Esophagus muscularis mucosa (tissue), 4 donors: ENCODE measurements at places on chromosomes 2 and 18. TPM values are rescaled to one million over a fixed set of nuclear protein-coding genes. Genes with fewer than 3 reads are reported as not detected.

- DNase-seq: no peak
Measured at GRCh38 chr2:74728842-74729241, 74.8 kb downstream of the SEMA4F start.

DNA sequence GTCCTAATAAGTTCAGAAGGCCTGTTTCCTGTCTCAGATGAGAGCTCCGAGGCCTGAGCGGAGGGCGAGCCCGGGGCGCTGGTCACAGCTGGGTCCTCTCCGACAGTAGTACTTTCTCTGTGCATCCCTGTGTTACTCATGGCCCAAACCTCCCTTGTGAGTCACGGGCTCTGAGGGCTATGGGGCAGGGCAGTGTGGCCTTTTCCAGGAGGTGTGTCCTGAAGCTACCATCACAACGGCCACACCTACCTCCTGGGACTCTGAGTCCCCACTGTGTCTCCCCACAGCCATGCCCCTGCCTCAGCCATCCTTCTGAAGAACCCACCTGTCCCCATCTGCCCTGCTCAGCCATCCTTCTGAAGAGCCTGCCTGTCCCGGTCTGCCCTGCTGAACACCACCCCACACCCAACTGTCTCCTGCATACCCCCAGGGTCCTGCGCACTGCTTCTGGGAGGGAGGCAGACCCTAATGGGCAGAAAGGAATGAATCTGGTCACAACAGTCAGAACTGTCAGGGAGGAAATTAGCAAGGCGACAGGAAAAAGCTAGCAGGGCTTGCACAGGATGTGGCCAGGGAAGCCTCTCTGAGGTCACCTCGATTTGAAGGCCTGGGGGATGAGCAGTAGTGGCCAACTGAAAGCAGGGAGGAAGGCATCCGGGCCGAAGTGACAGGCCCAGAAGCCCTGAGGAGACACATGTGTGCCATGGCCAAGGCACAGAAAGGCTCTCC lies 145.4 kb upstream of the RIOK3 start:
- no peak for DNase-seq

ABCG5 gene
- not detected for total RNA-seq

GRCh38 chr2:43464590-43464989 lies 131.2 kb downstream of the THADA start:
- DNase-seq: peak; percentile 92

GRCh38 chr2:15986068-15986560 lies 45.8 kb downstream of the MYCN start:
- DNase-seq: no peak

- DNase-seq: no peak
Measured at GRCh38 chr2:32900246-32900973, 46.3 kb upstream of the LTBP1 start.

DNA sequence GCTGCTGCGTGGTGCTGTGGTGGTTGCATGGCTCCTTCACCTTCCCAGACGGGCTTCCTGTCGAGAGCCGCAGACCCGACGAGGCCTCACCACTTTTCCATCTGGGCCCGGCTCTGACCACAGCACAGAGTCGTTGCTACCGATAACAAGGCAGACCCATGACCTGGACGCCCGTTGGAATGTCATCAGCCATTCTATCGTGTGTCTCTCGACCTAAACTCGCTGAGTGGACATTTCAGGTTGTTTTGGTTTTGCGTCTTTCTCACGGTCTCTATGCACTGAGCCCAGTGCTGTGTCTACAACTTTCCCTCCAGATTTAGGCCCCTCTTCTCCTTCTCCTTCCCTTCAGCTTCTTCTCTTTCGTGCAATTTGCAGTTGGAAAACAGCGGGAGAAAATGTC lies 204.7 kb upstream of the TPO start:
- DNase-seq: no peak

- no peak for DNase-seq
Measured at GRCh38 chr2:157261199-157261782, 3.8 kb downstream of the GALNT5 start.

DNA sequence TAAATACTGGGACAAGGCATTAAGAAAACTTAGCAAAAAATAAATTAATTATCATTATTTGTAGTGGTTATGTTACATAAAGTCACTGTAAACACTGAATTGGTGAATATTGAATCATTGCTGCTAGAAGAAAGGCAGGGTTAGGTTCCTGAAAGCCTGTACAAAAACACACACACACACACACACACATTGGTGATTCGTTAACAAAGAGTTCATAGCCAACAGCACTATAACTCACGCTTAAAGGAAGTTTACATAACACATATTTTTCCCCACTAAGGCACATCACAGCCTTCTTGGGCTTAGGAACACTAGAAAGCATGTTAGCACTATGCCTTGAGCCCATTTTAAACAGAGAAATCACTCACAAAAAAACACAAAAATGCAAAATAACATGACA lies 690.0 kb upstream of the PIK3C3 start:
- DNase-seq: no peak

ANKRD53 gene
- total RNA-seq: 3.2 TPM

NAT8 gene
- total RNA-seq: not detected

GRCh38 chr2:137183206-137183898 lies 418.0 kb downstream of the THSD7B start:
- DNase-seq: no peak

ALPP gene
- total RNA-seq: not detected

GRCh38 chr2:224156436-224156835 lies 117.3 kb upstream of the SERPINE2 start:
- no peak for DNase-seq

RAPGEF4 gene
- 3.8 TPM for total RNA-seq

DYNAP gene
- not detected for total RNA-seq

MAIP1 gene
- 8.3 TPM for total RNA-seq

DNA sequence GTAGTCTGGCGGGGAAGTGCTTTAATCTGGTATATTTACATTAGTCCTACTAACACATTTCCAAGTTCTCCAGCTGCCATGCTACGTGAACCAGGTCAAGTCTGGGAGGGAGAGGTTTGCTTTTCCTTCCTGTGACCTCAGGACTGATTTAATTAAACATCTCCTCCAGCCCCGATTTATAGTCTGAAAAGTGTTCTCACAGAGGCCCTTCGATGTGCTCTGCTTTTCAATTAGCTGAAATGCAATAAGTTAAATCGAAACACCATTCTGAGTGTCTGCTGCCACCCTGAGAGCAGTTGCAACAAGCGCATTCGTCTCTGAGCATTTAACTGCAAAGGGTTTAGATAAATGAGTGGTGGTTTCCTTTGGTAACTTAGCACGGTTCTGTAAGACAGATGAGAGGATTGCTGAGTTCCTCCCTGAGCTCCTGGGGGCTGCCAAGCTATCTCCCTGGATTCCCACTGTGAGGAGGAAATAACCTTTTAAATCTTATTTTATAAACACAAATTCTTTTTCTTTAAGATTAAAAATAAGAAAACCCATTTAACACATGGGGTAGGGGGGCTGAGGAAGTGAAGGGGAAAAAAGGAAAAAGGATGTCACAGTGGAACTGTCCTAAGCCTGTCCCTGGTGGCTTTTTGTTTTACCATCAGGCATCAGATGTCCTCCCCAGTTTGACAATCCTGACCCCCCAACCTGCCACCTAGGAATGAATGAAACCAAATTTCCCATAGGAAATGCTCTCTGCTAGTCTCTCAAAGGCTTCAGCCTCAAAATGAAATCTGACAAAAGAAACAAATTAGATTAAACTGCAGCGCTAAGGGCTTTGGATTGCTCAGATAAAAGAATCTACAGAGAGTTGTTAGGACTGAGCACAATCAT lies 56.5 kb upstream of the CREB1 start:
- DNase-seq: no peak

TUBA4B gene
- not detected for total RNA-seq

DNA sequence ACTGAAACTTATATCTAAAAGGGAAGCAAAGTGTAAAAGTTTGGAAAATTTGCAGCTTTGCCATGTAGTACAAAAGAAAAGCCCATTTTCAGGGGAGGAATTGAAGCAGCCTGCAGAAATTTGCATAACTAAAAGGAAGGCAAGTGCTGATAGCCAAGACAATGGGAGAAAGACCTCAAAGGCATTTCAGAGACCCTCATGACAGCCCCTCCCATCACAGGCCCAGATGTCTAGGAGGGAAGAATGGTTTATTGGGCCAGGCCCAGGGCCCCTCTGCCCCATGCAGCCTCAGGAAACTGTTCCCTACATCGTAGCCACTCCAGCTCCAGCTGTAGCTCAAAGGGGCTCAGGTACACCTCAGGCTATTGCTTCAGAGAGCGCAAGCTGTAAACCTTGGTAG lies 14.4 kb upstream of the WDR75 start:
- no peak for DNase-seq

CIB4 gene
- total RNA-seq: not detected

DNA sequence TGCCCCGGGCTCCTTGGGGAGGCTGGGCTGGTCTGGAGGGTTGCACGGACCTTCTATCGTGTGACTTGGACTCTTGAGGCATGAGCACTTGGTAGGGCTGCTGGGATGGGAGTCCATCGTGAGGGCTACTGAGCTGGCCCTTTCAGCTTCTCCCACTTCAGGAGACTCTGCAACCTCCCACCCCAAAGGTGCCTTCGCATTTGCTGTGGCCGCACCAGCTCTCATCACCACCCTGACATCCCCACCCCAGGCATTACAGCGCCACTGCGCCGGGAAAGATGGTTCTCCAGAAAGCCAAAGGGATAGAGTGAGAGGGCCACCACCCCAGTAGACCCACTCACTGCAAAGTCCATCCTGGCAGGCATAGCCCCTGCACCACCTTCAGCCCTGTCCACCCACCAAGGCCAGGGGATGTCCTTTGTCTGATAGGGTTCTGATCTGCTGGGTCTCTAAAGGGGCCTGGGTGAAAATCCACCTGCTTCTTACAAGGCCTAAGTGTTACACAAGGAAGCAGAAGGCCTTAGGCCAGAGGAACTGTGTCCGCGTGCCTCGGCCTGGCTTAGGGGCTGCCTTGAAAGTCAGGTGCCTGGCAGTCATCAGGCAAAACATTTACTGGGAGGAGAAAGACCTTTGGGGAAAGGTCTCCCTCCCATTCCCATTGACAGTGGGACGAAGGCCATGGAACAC lies 5.1 kb downstream of the EHD3 start:
- DNase-seq: no peak

SLC9A2 gene
- total RNA-seq: 0.17 TPM

- DNase-seq: peak; percentile 81
Measured at GRCh38 chr2:71460595-71461303, 7.4 kb downstream of the DYSF start.

GRCh38 chr18:74590671-74591070 lies 7.0 kb upstream of the ZNF407 start:
- DNase-seq: no peak

GRCh38 chr2:227472265-227473121 lies 537 bp downstream of the AGFG1 start:
- no peak for DNase-seq

- no peak for DNase-seq
Measured at GRCh38 chr2:187875261-187876141, 321.3 kb upstream of the TFPI start.

GRCh38 chr2:70688427-70688826 lies 79.6 kb downstream of the ADD2 start:
- no peak for DNase-seq

UGT1A7 gene
- not detected for total RNA-seq

DYSF gene
- 19.5 TPM for total RNA-seq

GRCh38 chr18:59617468-59617932 lies 79.7 kb downstream of the CCBE1 start:
- DNase-seq: no peak

CCDC148 gene
- total RNA-seq: 3.2 TPM

B3GNT7 gene
- total RNA-seq: 7.0 TPM

IL37 gene
- not detected for total RNA-seq

DNA sequence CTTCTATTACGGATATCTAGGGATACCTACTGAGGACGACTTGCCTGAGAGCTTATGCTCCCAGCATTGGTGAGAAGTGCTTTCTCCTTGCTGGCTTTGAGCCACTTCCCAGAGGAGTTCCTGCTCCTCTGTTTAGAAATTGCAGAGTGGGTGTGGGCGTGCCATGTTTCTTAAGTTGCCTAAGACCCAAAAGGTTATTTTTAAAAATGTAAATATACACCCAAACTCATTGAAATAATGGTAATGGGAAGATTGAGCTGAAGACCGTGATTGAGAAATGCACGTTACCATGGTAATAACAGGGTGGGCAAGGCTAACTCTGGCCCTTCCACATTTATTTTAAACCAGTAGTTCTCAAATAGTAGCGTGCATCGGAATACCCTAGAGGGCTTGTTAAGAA lies 17.2 kb upstream of the TMEM200C start:
- no peak for DNase-seq

DNA sequence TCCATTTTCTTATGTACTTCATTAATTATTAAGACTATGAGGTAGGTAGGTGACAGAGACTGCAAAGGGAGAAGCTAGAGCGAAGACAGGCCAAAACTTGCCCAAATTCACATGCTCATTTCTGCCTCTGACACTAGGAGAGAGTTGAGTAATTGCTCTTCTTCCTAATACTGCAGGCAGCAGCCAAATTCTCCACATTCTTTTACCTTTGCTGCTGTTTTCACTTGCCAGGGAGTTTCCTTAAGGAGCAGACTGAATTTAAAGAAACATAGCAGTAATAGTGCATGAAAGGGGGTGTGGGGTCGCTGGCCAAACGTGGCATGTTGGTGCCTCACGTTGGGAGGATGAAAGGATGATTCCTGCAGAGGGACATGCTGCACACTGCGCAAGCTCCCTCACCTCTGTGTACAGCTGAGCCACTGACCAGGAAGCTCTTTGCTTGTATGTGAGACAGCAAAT lies 12.3 kb downstream of the CRIM1 start:
- DNase-seq: no peak
